NCI-H1436 treated with DMSO at 0.1 percent for 48 hours (cell line): ENCODE measurements at places on chromosomes 1 and 21.

- no peak for DNase-seq
Measured at GRCh38 chr1:214331180-214331579, 50.2 kb downstream of the SMYD2 start.

DNA sequence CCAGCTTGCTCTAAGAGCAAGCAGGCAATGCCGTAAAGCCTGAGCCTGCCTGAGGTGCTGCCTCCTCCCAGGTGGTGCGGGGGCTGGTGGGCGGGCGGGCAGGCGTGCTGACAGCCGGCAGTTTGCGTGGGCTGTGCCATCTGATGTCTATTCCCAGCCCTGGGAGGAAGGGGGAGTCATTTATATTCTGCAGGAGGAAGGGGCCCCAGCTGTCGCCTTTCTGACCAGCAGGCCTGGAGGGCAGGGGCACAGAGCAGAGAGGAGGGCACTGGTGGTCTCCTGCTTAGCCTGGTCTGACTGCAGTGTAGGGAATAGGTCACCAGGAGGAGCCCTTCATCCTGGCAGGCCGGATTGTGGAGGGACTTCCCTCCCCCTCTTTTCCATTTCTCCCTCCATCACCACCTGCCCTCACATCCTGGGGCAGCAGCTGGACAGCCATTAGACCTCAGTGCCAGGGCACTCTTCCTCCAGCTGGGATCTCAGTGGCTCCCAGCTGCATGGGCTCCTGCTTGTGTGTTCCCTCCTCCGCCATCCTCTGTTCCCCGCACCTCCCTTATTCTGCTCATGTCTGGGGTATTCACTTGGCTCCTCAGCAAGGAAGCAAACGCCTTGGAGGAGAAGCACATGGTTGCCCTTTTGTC is 4.4 kb downstream of the CYB561D1 start:
- DNase-seq: no peak

GRCh38 chr1:33410091-33410701 is 20.7 kb downstream of the PHC2 start:
- DNase-seq: no peak

- no peak for DNase-seq
Measured at GRCh38 chr1:9228609-9229008, 6.0 kb upstream of the H6PD start.

DNA sequence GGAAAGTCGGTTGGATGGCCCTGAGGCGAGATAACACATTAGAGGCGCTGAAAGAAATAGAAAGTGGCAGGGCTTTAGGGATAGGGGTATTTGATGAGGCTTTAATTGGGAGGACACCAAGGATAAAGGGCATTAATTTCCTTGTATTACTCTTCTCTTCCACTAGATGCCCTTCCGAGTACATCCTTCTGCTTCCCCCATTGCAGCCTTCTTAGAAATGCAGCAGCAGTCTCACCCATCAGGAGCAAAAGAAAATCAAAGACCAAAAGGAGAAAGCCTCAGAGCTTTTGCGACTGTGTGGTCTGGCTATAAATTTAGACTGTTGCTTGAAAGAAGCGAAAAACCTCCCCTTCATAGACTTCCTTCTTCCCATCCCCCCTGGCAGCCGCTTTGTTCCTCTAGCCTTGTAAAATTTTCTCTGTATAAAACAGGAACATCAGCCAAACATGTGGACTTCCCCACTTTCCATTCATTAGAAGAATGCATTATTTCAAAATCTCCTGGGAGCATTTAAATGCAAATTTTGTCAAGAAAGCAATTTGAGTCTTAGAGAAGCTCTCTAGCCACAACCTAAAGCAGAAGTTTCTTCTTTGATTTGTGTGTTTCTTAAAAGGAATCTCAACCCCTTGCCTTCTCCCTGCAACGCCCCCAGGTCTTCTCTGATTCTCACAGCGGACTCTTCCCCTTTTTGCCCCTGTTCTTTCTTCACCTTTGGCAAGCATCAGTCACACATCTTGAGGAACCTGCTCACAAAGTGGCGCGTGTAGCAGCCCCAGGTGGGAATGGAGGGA is 76.6 kb downstream of the NDUFS5 start:
- DNase-seq: peak; percentile 46

- no peak for DNase-seq
Measured at GRCh38 chr1:78176448-78176847, 130.7 kb downstream of the GIPC2 start.

- DNase-seq: no peak
Measured at GRCh38 chr1:12052997-12053686, 10.0 kb upstream of the TNFRSF8 start.

DNA sequence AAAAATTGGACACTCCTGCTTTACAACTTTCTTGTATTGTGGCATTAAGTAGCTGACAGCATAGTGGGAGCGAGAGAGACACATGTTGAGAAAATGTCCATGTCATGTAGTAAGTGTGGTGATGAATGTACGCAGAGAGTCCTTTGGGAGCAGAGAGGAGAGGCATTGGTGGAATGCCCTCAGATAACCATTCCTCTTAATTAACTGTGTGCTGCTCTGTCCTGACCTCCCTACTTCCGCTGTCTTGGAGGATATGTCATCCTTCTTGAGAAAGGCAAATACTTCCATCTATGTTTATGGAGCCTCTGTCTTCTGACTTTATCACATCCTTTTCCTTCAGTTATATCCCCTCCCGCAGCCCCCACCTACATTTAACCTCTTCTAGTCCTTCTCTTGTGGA is 38.4 kb downstream of the F3 start:
- no peak for DNase-seq

- DNase-seq: no peak
Measured at GRCh38 chr1:153880024-153880423, 42.7 kb downstream of the GATAD2B start.

DNA sequence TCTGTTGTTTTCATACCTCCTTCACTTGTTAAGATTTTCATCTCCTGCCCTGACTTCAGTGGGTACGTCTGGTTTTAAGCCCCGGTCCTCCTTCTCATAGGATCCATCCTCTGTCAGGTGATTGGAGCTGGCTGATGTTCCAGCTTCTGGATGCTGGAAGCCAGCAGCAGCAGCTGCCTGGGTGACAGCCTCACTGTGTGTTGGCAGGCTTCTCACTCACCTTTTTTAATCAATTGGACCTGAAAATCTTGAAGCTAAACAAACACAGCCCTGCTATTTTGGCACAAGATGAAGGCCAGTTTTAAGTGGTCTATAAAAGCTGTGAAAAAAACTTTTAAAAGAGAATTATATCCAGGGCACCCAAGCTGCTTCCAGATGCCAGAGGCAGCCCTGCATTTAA is 181.0 kb downstream of the DISC1 start:
- no peak for DNase-seq

GRCh38 chr1:236112332-236112627 is 30.1 kb upstream of the GPR137B start:
- no peak for DNase-seq

GRCh38 chr1:93816970-93817678 is 61.9 kb downstream of the DNTTIP2 start:
- DNase-seq: peak; percentile 3

DNA sequence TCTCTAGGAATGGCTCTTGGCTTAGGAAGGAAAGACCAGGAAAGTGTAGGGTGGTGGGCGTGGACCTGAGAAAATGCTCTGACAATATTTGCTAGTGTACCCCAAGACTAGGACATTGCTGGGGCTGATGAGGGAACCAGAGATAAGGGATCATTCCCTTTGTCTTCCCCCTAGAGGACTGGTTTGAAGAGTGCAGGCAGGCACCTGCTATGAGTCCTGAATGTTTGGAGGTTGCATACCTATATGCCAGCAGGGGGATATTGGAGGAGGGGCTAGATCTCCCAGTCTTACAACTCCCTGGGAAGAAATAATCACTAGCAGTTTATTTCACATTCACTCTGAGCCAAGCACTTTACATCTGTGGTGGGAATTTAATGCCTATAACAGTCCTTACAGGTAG is 6.0 kb upstream of the BCL10 start:
- DNase-seq: no peak

- no peak for DNase-seq
Measured at GRCh38 chr21:27498025-27498424, 531.1 kb upstream of the ADAMTS5 start.

DNA sequence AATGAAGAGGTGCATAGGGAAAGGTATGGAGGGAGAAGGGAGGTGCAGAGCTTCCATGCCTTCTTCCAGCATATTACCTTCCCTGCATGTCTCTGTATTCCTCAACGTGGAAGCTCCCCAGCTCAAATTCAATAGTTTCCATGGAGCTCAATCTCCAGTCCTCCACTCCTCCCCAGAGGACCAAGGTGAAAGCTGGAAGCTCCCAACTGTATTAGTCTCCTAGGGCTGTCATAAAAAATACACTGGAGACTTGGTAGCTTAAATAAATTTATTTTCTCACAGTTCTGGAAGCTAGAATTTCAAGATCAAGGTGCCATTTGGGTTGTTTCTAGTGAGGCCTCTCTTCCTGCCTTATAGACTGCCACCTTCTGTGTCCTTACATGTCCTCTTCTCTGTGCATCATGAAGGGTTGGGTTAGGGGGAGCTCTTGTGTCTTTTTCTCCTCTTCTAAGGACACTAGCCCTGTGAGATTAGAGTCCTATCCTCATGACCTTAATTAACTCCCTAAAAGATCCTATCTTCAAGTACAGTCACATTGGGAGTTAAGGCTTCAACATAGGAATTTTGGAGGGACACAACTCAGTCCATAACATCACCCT is 21.9 kb upstream of the RABGGTB start:
- DNase-seq: no peak

DNA sequence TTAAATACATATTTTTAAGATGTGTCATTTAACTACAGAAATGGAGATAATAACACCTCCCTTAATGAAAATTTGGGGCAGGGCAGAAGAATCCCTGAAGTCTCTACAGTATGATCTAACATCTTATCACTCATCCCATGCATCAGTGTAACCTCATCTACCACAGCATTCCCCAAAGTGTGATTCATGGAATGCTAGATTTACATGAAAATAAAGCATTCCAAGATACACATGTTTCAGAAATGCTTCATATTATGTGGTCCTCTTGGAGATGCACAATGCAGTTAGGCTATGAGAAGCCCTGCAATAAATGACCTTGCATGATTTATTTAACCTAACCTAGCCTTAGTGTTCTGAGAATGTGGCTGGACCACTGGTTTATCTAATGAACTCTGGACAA is 166.9 kb upstream of the SYT6 start:
- no peak for DNase-seq

GRCh38 chr21:10627316-10627863 is 106.0 kb downstream of the TPTE start:
- DNase-seq: no peak

DNA sequence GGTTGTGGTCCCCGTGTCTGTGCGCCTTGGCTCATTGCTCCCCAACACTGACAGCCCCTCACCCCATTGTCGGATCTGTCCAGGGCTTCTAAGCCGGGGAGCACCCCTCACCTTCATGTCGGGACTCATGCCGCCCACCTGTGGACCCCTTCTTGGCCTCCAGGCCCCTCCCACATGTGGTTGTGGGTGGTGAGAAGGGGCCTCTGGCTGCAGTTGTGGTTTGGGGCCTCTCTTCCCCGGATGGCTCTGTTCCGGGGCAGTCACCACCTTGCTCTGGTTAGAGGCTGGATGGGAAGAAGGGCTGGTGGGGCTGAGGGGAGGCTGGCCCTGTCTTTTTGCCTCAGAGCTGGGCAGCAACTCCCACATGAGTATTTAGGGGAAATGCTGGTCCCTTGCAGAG is 158.6 kb upstream of the C1orf174 start:
- DNase-seq: no peak

GRCh38 chr1:35564037-35564883 is 6.7 kb downstream of the NCDN start:
- DNase-seq: peak; percentile 22

DNA sequence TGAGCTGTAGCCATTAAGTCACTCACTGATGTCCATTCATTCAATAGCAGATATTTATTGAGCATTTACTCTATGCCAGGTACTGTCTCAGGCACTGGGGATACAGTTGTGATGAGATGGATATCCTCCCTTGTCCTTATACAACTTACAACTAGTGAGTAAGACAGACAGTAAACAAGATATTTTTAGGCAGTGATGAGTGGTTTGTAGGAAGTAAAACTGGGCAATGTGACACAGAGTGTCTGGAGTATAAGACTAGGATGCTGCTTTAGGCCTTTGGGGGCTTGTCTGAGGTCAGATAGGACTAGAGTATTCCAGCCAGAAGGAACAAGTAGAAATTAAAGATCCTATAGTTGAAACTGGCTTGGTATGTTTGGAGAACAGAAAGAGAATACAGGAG is 41.4 kb downstream of the NOS1AP start:
- no peak for DNase-seq

DNA sequence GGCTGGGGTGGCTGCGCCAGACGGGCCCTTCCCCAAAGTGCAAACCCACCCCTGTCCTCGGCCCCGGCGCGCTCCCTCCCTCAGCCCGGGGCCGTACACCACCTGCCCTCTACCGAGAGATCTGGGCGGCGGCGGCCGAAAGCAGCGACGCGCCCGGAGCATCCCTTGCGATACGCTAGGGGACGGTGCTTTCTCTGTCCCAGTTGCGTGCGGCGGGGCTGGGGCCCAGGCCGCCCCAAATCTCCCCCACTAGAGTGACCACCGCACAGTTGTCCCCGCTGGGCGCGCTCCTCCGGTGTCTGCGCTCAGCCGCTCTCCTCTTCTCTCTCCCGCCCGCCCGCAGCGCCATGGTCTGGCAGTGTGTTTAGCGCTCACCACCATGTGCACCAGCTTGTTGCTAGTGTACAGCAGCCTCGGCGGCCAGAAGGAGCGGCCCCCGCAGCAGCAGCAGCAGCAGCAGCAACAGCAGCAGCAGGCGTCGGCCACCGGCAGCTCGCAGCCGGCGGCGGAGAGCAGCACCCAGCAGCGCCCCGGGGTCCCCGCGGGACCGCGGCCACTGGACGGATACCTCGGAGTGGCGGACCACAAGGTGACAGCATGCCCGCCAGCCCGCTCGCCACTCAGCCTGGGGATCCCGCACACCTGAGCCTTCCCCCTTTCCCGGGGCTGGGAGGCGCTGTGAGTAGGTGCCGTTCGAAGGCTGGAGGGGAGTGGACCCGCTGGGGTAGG is 1.0 kb downstream of the ST6GALNAC5 start:
- no peak for DNase-seq

DNA sequence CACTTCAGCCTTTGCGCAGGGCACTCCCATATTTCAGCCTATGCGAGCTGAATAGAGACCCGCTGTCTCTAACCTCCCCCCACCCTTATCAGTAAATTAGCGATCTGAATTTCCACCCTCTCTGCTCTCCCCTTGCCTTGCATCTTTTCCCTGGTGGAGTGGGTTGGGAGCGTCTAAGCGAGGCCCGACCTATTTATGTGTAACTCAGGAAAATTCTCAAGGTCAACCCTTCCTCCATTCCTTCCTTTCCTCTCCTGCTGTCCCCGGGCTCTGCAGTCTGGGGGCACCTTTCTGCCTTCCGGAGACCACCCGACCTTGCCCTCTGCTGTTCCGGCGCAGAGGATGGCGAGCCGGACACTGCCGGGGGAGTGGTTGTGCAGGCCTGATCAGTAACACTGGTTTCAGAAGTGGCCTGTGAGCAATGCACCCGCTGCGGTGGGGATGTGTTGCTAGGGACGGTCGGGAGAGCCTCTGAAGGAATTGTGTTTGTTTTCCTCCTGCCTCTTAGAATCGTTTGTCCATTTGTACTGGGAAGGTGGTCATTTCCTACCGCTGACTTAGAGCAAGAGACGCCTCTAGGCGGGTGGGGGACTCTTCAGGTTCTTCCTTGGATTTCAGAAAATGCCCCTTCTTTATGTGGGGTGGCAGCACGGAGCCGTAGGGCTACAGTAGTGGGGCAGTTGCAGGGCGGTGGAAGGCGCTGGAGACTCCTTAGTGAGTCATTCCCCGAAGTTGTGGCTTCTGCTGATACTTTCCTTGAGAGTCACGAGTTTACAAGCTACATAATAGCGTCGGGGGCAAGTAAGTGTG is 513 bp downstream of the MGST3 start:
- DNase-seq: no peak
